Stimulated activated CD4-positive, alpha-beta T cell treated with anti-CD3 and anti-CD28 coated beads, Interleukin-15, amount 100 ng/mL, for 1 hour (primary cell): ENCODE measurements at places on chromosomes 13 and 19.

DNA sequence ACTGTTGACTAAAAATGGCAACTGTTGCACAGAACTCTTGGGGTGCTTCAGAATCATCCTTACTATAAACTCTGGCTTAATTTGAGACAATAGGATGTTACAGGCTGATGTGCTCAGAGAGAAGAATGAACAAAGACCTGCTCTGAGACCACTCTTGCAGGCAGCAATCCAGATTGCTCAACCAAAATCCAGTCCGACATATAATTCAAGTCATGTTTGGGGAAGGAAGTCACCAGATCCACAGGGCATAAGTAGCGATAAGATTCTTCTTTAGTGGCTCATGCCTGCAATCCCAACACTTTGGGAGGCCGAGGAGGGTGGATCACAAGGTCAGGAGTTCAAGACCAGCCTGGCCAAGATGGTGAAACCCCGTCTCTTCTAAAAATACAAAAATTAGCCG, 20.6 kb downstream of the MTMR6 start:
- DNase-seq: no peak

- DNase-seq: no peak
Measured at GRCh38 chr13:73767191-73767741, 366.9 kb downstream of the KLF12 start.

- no peak for DNase-seq
Measured at GRCh38 chr19:4537953-4538600, 1.8 kb downstream of the LRG1 start.

GRCh38 chr13:95098916-95099315, 202.3 kb downstream of the ABCC4 start:
- DNase-seq: no peak

GRCh38 chr13:37869756-37870488, at the start of gene TRPC4:
Gene TRPC4, minus strand, starts transcription at chr13:37869772. Its CDS starts 86,439 bp downstream, at chr13:37783333.
- DNase-seq: no peak

DNA sequence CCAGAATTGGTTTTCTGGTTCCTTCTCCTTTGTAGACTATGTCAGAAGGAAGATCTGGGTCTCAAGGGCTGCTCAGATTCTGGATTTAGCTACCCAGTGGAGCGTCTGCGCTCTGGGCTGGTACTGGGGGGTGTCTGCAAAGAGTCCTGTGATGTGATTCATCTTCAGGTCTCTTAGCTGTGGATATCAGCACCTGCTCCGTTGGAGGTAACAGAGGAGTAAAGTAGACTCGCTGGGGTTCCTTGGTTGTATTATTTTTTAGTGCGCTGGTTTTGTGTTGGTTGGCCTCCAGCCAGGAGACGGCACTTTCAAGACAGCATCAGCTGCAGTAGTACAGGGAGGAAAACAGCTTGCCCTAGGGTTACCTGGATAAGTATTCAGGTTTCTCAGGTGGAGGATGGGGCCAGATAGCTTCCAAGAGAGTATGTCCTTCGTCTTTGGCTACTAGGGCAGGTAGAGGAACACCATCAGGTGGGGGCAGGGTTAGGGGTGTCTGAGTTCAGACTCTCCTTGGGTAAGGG, 10.4 kb upstream of the KLK15 start:
- no peak for DNase-seq

GRCh38 chr19:11190501-11190900, 6.8 kb downstream of the KANK2 start:
- no peak for DNase-seq

GRCh38 chr19:42249149-42249750, 5.7 kb downstream of the ERF start:
- no peak for DNase-seq

DNA sequence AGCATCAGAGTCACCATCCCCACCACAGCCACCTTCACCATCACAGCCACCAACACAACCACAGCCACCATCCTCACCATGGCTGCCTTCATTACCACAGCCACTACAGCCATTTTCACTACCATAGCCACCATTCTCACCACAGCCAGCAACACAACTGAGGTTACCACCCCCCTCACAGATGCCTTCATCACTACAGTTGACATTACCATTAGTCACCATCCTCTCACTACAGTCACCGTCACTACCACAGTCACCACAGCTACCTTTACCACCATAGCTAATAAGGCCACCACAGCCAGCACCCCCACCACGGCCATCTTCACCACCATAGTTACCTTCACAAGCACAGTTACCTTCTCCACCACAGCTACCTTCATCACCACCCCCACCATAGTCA, 269.6 kb downstream of the DNAJC15 start:
- no peak for DNase-seq

GRCh38 chr19:35898499-35898809, 1.9 kb downstream of the NFKBID start:
- no peak for DNase-seq

- peak; percentile 37 for DNase-seq
Measured at GRCh38 chr19:10420444-10421239, at the start of gene PDE4A. Gene PDE4A, plus strand, starts transcription at chr19:10420538. Its CDS starts 227 bp downstream, at chr19:10420765.

- no peak for DNase-seq
Measured at GRCh38 chr13:25630329-25630900, 258.6 kb downstream of the ATP8A2 start.

- DNase-seq: no peak
Measured at GRCh38 chr19:57583104-57583520, 833 bp upstream of the ZIK1 start.

DNA sequence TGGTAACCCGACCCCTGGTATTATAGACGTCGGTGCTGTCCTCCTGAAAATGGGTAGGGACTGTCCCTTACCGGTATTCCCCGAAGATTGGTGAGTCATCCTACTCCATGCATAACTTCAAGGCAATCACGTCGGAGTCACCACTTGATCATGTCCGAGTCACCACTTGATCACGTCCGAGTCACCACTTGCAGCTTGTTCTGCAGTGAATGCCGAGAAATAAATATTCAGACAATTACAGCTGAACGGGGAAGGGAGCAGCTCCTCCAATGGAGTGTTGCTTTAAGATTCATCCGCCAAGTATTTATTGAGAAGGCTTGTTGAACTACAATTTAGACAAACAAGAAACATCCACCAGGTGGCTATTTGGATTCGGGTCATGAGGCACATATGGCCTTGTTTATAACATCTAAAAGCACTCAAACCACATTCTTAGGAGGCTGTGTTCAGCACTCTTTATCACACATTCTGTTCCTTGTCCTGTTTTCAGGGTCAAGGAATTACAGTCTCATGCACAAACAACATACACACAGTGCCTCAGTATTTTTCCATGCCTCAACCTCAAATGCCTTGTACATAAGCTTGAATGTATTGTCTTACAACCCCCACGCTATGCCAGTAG, 43.1 kb downstream of the ZNF726 start:
- no peak for DNase-seq

GRCh38 chr19:1833540-1833939, 14.7 kb downstream of the REXO1 start:
- DNase-seq: no peak

GRCh38 chr13:91168386-91168711, 179.1 kb upstream of the MIR17HG start:
- DNase-seq: no peak

GRCh38 chr19:5183616-5184015, 157.0 kb downstream of the PTPRS start:
- DNase-seq: no peak

DNA sequence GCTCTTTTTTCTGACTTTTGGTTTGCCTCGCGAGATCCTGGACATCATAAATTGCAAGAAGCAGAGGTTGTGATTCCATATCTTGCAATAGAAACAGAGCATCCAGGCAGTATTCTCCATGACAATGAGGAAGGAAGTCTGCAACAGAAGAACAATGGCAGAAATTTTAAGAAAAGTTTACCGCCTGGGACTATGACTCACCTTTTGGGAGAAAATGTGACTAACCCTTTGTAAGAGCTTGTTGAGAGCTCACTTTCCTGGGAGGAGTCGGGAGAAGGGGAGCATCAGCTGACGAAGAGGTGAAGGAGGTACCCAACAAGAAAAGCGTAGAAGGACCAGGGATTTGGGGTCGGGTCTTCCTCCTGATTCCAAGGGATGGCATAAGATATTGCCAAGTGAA, 34.3 kb upstream of the TNFSF11 start:
- no peak for DNase-seq

- DNase-seq: no peak
Measured at GRCh38 chr13:45926741-45927140, 75.2 kb upstream of the SIAH3 start.

DNA sequence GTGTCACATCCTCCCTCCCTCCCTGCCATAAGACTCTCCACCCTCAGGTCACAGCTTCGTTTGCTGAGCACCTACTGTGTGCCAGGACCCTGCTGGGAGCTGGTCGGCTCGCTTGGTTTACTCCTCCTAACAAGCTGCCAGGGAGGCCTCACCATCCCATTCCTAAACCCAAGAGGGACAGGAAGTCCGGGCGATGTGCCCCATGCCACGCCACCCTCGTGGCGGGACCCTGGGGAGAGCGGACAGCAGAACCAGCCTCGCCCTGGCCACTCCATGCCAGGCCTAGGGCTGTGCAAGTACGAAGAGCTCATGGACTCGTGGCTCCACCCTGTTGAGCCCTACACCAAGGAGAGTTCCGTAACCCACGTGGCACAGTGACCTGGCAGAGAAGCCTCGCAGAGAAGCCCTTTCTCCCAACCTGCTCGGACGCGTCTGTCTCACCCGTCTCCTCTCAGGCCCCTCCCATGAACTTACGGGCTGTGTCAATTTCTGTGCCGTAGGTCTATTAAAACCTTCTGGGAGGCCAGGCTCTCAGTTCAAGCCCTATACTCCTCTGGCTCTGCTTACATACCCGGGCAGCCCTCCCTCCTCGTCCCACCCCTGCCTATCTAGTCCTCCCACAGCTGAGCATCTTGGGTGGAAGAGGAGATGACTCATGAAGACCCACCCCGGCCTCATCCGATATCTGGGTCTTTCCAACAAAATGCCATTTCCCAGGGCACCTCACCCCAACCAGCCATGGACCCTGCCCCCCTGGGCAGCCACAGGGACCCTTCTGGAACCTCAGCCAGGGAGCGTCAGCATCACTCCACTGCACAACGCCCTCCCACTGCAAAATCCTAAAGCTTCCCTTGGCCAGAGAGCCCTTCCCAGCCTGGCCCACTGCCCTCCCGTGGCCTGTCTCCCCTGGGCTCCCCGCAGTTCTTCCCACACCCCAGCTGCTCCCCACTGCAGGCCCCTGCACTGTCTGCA, 2.6 kb downstream of the UBXN6 start:
- DNase-seq: no peak

DNA sequence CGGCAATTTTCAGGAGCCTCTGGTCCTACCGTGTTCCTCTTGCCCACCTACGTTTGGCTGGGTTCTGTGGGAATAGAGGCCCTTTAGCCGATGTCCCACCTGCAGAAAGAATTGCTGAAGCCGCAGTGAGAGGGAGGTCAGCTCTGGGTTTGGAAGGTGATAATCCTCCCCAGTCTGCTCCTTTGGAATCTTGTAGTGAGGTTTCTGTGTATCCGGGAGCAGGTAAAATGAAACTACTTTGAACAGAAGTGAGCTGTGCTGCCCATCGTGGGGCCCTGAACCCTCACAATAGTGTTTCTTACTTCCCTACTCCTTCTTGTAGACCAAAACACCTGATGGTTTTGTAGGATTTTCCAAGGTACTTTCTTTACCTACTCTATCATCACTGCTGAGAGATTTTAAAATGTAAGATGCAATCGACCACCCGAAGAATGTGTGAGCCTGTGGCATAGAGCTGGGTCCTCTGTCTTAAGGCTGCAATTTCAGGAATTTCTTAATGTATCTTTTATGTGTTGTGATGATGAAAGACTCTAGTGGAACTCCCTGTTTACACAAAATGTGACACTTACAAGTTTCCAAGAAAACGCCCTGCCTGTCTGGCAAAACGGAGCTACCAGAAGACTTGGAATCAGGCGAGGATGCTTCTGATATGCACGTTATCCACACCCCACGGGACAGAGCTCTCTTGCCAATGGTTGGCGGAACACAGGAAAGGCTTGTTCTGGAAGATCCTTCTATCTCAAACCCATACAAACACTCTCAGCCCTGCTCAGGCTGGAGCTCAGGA, 76.1 kb downstream of the RGCC start:
- no peak for DNase-seq

DNA sequence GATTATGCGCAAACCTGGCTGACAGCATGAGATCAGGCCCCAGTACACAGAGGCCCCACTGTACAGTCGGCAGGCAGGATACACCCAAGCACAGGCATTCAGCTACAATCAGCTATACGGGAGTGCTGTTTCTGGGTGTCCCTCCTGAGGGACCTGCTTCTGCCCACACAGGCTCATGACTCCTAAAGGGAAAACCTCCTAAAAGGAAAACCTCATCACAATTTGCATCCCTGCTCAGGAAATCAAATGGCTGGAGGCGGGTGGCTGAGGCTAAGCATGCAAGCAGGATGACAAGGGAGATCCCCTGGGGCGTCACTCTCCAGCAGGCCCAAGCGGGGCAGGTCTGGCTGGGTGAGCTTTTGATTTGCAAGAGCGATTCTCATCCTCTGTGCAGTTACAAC, 99.8 kb downstream of the CRYL1 start:
- DNase-seq: no peak

DNA sequence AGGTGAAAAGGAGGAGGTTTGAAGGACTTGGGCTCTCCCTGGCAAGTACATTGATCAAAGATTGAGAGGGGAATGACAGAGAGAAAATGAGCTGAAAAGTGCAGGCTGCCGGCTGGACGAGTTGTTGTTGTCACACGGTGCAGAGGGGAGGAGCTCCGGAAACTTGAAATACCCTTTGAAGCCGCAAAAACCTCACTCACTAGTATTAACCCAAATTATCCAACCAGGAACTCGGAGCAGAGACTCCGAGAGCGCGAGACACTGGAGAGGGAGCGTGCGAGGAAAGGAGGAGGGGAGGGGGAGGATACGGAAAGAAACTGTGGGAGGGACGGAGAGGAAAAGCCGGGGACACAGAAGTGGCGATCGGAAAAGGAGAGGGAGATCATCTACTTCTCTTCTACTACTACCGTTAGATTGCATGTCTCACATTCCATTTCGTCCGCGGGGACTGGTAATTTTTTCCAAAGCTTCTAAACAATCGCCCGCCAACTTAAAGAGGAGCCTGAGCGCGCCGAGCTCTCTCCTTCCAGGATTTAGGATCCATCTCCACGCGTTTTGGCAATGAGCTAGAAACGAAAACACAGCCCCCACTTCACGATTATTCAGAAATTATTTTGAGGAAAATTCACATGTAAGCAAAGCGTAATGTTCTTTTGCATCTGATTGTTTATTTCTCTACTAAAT, at the start of gene DACH1:
Gene DACH1, minus strand, starts transcription at position 74 of the 684 bp plus-strand sequence.
- no peak for DNase-seq

DNA sequence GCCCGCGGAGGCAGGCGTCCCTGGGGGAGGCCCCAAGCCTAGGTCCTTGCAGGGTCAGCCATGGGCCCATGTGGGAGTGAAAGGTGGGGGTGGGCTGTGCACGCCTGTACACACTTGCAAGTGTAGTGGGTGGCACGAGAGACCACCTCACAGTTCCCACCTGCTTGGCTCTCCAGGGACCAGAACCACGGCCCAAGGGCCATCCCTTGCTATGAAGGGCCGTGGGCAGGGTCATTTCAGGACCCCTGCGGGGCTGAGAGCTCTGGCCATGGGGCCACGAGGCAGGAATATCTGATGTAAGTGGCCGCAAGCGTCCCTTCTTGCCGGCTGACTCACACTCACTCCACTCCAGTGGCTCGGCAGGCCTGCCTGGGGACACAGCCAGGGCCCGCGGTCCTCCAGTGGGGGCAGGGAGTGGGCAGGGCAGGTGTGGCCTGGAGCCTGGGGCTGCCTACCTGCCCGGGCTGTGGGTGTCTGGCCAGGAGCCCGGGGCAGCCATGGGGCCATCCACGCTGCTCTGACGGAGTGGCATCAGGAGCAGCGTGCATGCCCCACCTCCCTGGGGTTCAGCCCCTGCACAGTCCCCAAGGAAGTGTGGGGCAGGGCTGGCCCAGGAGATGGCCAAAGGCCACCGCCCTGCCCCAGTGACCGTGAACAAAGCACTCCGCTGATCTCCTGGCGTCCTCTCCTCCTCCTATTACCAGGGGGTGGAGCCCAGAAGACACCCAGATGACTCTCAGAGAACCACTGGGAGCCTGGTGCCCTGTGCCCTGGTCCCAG, 8.6 kb upstream of the MKNK2 start:
- DNase-seq: no peak
